NCI-H1105 (cell line): ENCODE measurements at places on chromosomes 5 and 9.

GRCh38 chr5:93337138-93337537, 243.9 kb downstream of the NR2F1-AS1 start:
- no peak for DNase-seq

GRCh38 chr5:98651715-98652114, 121.7 kb upstream of the RGMB start:
- no peak for DNase-seq

- no peak for DNase-seq
Observed at GRCh38 chr9:4262735-4263141, 37.1 kb downstream of the GLIS3 start.

DNA sequence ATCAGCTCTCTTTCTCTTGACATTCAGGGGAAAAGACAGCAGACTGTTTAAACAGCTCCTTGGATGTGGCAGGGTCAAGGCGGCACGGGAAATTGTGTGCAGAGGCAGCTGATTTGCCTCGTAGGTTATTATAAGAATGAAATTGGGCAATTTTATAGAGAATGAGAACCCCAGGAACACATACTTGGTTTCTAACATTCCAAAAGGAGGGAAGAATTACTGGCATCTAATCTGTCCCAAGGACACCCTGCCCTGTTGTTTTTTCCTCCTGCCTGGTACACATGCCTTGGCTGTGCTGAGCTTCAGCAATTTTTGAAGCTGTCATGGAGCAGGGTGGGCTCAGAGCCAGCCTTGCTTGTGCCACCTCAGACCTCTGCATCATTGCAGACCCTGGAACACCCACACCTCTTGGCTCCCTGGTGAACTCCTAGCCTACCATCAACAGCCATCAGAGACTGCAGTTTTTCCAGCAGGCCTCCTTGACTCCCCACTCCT, 143.6 kb downstream of the BOD1 start:
- DNase-seq, result no peak

DNA sequence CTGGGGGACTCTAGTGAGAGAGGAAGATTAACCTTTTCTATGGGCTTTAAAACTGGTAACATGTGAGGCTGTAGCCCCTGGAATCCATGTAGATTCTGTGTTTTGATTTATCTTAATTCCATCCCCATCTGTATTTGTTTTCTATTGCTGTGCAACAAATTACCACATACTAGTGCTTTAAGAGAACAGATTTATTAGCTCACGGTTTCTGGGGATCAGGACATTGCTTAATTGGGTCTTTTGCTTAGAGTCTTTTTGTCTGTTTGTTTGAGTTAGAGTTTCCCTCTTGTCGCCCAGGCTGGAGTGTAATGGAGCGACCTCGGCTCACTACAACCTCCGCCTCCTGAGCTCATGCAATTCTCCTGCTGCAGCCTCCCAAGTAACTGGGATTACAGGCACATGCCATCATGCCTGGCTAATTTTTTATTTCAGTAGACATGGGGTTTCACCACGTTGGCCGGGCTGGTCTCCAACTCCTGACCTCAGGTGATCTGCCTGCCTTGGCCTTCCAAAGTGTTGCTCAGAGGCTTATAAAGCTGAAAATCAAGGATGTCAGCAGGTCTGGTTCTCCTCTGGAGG, 29.9 kb upstream of the GNA14 start:
- DNase-seq, result no peak
